ENCODE measurements at places on chromosomes 13 and 19. TPM values are rescaled to one million over a fixed set of nuclear protein-coding genes. Genes with fewer than 3 reads are reported as not detected.
A peak's percentile ranks its signal among the peaks of the same experiment; 100 is the strongest.

DNA sequence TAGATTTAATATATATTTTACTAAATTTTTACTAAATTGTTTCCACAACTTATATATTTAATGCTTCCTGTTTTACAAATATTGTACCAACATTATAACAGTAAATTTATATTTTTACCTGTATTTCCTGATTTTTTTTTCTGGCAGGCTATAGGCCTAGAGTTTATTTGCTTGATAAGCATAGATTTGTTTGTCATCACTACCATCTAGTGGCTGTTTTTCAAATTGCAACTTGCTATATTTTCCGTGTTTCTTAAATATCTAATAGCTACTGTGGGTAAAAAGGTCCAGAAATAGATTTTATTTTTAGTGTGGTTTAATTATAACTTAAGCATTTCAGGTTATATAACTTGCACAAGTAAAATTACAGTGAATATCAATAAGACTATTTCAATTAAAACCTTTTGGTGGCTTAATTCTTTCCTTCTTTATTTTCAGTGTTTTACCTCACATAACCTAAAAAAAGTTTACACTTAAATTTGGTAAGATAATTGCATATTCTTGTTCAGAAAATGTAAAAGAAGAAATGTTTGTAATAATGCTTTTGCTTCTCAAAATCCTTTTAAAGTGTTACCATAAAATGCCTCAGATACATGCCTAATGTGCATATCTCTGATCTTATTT is 60.6 kb downstream of the NDFIP2 start:
- DNase-seq: peak; percentile 21

DNA sequence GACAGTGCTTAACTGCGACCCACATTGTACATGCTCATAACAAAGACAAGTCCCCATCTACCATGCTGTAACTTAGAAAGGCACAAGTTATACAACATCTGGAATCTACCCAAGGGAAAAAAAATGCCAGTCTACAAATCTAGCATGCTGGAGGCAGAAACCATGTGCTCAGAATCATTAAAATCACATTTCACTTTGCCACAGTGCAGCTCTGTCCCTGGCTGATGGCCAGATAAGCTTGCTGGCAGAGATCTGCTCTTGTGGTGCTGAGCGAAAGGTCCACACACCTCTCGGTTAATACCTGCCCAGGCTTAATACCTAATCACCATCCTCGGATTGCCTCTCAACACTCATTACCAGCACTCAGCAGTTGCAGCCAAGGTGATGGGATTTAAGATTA is 74.1 kb upstream of the UQCRFS1 start:
- DNase-seq: no peak

- DNase-seq: peak; percentile 25
Observed at GRCh38 chr13:22897571-22898314, 283.0 kb upstream of the SGCG start.

DNA sequence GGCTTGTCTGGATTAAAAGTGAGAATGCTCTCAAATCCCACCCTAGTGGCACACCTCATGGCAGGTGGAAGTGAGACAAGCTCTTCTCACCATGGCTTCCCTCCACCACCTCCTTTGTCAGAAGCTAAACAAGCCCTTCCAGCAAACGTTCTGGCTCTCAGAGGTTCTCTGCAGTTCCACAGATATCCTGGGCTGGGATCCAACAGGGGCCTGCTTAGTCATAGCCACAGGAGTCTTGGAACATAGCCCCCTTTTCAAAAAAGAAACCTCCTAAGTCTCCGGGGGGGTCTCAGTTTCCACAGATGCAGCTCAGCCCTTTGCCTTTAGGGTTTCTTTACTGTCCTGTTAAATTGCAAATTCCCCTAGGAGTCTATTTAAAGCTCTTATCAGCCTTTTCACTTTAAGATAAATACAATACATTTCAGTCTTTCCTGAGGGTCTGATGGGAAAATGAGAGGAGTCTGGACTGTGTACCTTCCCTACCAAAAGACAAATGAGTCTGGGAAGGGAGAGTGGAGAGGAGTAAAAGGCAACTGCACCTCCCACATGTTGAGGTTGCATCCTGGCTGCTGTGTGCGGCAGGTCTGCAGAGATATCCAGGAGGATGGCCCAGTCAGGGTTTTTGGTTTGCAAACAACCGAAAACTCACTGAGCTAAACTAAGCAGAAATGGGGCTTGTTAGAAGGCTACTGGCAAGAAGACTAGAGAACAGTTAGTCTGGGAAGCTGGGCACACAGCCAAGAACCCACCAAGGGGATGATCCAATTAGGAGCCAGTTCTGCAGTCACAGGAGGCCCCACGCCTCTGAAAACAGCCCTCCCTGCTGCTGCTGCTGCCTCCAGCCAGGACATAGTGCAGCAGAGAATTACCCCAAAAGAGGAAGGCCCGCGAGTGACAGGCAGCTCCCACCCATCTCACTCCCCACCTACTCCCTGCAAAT is 41.4 kb upstream of the SERP2 start:
- peak; percentile 84 for DNase-seq

DNA sequence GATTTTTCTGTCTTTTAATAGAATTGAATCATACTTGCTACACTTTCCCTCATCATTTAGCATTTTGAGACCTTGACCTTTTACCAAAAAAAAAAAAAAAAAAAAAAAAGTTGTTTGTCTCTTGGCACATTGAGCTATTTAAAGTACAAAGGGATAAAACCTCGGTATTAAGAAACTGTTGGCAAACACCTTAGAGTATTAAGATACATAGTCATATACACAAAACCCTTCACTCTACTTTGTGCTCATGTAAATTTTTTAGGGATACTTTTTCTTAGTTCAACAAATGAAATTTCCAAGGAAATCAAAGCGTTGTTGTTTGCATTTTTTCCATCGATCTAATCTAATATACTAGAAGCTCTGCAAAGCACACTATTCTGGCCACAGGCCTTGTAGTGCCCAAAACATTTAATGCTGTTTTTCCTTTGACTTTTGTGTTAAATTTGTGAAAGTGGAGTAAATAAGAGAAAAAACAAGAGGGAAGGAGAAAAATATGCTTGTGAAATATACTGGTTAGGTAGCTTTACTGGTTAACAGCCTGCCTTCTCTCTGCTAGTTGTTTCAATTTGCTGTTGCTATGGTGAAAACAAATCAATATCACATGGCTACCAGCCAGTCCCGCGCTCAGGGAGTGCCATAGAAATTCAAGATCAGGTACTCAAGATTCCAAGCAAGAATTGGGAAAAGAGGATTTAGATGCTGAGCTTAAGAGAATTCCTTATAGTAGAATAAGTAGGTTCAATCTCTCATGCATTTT is 2.6 kb downstream of the MBNL2 start:
- DNase-seq: peak; percentile 17

DNA sequence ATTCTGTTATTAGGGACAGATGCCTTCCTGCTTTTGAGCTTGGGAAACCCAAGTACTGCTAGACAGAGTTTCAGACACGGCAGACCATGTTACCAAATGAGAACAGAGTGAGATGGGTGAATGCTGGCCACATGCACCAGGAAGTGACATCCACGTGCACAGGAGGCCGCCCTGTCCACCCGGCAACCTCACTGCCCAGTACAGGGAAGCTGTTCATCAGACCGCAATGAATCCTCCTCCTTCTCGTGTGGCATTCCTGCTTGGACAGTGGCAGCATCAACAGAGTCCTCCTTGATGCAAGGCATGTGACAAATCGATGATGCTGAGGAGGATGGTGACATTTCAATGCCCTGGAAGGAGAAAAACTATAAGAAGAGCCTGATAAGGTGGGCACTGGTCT is 191.0 kb upstream of the SOX1 start:
- DNase-seq: no peak

- DNase-seq: no peak
Observed at GRCh38 chr13:47121092-47121763, 224.4 kb upstream of the HTR2A start.

GRCh38 chr19:13637664-13638063 is 126.7 kb upstream of the MRI1 start:
- DNase-seq: peak; percentile 21

GRCh38 chr13:72316716-72317115 is 410.7 kb downstream of the MZT1 start:
- DNase-seq: no peak

DNA sequence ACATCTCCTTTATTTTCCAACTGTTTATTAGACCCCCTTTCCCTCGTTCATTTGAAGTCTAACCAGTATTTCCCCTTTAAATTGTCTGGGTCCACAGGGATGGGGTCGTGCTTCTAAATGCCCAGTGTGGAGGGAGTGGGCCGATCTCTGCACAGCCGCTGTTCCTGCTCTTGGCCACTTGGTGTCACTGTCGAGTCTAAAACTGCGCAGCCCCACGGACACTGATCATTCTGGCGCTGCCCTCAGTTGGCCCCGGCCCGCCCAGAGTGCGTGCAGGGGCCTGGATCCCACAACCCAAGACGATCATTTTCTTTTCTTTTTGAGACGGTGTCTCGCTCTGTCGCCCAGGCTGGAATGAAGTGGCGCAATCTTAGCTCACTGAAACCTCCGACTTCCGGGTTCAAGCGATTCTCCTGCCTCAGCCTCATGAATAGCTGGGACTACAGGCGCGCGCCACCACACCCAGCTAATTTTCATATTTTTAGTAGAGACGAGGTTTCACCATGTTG is 12.0 kb downstream of the WDR88 start:
- DNase-seq: peak; percentile 67

- no peak for DNase-seq
Observed at GRCh38 chr13:60169239-60170031, 5.7 kb upstream of the DIAPH3 start.

LILRB3 gene
- total RNA-seq: not detected

TNNT1 gene
- 23.9 TPM for total RNA-seq

UBE2L5 gene
- not detected for total RNA-seq

KLF2 gene
- total RNA-seq: 0.33 TPM

ERFL gene
- not detected for total RNA-seq

SLC7A9 gene
- total RNA-seq: not detected
